IPS-NIHi11 (cell line): ENCODE measurements at places on chromosomes 7 and 10.

DNA sequence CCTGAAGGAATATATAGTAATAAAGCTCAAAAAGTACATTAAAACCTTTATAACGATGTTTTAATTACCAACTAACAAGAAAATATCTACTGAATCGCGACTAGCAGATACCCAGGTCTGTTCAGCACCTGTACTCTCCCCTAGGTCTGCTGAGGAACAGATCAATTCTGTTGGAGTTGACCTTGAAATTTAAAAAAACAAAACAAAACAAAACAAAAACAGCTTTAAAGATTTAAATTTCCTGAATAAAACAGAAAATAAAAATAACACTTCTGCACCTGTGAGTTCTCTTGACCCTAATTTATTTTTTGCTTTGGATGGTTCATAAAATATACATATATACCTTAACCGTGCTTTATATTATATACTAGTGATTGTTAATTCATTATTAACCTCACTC is 24.6 kb downstream of the DIP2C start:
- no peak for DNase-seq

GRCh38 chr10:123527151-123527550 is 139.0 kb upstream of the GPR26 start:
- DNase-seq: no peak

DNA sequence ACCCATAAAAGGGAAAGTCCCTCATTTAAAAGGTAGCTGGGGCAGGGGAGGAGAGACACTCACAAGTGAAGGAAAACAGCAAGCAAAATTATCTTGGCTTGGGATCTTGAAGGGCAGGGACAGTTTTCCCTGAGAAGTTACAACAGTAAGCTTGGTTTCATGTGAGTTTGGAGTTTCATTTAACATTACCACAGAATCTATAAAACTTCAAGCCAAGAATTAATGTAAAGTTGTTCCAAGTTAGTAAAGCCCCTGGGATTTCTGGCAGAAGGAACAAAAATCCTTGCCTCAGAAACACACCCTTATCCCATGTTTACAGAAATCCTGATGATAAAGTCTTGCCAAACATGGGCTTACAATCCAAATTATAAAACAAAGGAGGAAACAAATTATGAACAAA is 19.2 kb downstream of the CRPPA start:
- DNase-seq: no peak

DNA sequence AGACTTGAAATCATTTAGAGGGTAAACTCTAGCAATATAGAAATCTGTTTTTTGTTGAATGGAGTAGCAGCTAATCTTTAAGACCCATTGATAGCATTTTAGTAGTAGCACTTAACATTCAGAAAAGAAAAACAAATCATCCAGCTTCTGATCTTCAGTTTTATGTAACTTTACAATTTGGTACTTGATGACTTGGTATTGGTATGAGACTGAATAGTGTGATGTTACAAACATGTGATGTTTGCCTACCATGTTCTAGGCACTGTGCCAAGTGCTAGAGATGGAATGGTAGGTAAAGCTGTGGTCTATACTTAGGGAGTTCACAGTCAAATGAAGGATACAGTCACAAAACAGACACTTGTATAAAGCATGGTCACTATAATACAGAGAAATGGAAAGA is 21.3 kb downstream of the ZEB1 start:
- DNase-seq: no peak

DNA sequence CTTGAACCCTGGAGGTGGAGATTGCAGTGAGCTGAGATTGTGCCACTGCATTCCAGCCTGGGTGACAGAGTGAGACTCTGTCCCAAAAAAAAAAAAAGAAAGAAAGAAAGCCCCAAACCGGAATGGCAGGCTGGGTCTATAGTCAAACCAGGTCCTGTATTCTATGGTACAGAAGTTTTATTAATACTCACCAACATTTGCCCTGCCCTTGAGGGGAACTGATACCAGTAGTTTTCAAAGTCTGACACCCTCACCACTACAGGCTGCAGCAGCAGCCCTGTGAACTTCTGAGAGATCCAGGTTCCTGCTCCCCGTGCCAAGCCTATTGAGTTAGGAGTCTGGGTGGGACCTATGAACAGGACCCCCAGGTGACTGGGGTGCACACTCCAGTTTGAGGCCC is 80.6 kb downstream of the RGS10 start:
- DNase-seq: no peak

DNA sequence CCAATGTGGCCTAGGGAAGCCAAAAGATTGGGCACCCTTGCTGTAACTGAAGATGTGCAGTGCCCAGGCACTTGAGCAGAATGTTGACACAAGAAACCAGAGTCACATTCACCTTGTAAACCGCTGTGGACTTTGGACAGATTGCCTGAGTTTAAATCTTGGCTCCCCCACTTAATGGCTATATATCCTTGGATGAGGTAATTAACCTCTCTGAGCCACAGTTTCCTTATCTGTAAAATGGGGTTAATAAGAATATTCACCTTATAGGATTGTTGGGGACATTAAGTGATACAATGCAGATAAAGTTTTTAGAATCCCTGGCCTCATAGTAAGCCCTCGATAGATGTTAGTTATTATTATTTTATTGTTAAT is 331.0 kb downstream of the LRMDA start:
- no peak for DNase-seq

DNA sequence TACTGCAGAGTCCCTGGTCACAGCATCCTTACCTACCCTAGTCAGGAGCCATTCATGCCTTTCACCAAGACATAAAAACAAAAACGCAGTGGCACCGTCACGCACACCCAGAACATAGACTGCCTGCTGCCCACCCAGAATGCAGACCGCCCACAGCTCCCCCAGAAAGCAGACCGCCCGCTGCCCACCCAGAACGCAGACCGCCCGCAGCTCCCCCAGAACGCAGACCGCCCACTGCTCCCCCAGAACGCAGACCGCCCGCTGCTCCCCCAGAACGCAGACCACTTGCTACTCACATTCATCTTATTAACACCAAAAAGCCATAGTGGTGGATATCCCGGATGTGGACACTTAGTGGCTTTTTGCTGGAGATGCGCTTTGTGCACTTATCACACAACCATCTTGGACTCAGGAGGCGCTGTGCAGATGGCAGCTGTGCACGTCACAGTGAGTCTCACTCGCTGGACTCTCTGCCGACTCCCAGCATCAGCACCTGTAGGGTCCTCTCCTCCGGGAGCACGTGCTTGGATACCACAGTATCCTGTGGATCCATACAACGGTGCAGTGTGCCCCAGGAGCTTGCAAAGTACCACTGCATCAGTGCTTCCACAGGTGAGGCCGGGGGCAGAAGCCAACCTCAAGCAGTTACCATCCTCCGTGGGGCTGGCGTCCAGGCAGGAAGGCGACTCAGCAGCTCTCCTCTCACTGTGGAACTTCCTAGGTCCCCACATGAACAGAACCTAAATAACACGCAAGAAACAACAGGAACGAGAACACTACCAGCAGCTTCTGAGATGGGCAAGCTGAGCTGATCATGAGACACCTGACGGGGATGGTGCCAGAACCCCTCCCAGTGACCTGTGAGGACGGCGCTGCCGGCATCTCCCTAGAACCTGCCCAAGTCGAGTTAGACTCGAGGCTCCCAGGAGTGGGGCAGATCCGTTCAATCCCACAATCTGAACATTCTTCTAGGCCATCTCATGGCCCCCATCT is 161.0 kb downstream of the DIP2C start:
- no peak for DNase-seq

- no peak for DNase-seq
These were observed 24.4 kb downstream of the ASNS start for GRCh38 chr7:97847791-97848190.
